Erythroblast (primary cell): ENCODE measurements at places on chromosomes 6 and 20.

DNA sequence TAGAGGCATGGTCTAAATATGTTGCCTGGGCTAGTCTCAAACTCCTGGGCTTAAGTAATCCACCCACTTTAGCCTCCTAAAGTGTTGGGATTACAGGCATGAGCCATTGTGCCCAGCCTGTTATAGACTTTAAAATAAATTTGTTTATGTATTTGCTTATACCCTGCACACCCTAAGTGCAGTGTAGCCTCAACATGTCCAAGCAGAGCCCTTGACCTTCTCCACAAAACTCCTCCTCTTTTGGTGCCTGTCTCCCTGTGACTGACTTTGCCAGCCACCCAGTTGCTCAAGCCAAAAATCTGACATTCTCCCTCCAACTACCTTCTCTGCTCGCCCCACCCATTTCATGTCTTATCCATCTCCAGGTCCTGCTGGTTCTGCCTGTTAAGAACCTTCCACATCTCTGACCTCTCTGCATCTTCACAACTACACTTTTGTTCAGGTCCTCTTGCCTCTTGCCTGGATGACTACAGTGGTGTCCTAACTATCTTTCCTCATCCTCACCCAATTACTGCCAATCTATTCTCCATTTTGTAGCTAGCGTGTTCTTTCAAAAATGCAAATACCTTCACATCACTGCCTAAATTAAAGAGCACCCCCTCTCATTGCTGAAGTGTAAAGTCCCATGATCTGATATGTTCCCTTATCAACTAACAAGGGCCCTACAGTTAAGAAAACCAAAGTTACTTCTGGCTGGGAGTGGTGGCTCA lies 11.2 kb upstream of the KIFC1 start:
- peak; percentile 61 for DNase-seq

GRCh38 chr6:20314866-20315845 lies 86.5 kb upstream of the E2F3 start:
- DNase-seq = no peak

GRCh38 chr6:2081155-2082138 lies 164.0 kb downstream of the GMDS start:
- DNase-seq = no peak

DNA sequence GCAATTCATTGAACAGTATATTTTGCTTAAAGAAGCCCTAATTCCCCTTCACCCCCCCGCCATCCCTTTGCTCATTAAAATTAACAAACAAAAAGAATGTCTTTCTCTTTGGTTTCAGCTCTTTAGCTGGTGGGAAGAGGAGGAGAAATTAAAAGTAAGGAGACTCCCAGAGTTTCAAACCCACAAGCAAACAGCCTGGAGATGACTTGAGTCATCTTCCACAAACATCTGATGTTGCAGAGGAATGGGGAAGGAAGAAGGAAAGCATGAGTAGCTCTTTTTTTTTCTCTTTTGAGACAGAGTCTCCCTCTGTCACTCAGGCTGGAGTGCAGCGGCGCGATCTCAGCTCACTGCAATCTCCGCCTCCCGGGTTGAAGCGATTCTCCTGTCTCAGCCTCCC lies 189.6 kb downstream of the ADAT2 start:
- no peak for DNase-seq

GRCh38 chr6:73746787-73747186 lies 50.8 kb downstream of the CD109 start:
- DNase-seq = no peak

GRCh38 chr20:23870461-23870860 lies 9.1 kb downstream of the CST5 start:
- DNase-seq = no peak

DNA sequence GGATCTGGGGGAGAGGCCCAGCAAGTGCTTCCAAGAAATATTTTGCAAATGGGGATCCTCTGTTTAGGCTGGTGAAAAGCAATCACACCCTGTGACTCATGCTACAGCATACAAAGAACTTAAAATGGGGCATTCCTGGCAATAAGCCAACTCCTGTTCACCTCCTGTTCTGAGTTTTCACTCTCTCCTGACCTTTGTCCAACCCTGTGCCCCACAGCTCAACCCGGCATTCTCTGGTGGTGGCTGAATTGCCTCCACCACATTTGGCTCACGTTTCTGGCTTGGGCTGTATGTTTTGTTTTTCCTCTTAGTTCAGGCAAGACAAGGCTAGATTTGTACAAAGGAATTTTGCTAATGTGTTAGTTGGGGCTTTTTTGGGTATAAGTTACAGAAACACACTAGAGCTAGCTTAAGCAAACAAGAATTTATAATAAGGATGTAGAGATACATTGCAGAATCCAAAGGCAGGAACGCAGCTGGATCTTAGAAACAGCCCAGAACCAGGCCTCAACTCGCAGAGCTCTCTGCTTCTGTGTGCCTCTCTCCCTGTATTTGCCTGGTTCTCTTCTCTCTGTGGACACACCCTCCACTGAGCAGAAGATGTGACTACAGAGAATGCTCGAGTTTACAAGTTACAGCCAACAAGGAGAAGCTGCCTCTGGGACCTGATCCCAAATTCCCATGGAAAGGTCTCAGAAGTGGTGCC lies 9.4 kb downstream of the ABCC10 start:
- no peak for DNase-seq

DNA sequence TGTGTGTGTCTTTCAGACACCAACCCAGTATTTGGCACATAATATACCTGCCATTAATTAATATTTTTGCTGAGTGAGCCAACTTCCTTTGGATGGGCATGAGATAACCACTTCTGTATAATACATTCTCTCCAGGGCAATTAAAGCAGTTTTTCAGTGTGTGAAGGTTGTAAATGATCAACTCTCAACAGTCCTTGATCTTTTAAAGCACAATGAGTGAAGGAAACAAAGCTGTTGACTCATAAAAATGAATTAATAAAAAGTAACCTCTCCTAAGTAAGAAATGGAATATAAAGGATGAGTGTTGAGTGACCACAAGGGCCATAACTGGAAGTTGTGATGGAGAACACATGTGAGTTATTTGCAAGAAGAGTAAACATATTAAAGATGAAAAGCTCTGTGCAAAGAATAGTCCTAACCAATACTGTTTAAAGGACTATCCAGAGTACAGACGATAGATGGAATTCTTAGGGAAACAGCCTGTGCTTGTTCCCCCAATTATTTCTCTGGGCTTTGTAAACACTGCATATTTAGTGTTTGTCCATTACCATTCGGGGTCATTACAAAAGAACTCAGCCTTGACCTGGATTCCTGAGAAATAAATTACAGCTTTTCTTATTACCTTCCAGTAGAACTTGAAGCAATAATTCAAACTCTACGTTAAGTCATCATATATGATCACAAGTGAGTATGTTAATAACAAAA lies 446.2 kb downstream of the PLCB1 start:
- no peak for DNase-seq
